ENCODE measurements at places on chromosomes 12 and 14.

DNA sequence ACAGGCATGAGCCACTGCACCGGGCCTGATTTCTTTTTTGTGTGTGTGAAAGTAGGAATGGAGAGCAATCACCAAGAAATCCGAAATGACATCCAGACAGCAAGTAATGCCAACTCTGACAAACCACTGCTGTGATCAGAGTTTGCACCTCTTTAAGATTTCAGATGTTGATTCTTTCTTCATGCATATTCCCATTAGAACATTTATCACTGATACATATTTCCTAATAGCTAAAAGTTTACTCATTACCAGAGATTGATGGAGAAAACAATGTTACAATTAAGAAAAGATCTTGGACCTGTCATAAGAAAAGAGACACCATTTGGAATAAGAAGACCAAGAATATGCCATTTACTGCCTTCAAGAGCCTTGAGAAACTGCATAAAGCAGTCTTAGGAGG lies 217.0 kb upstream of the MGAT4C start:
- no peak for DNase-seq

- DNase-seq, result no peak
Measured at GRCh38 chr12:2236506-2237294, 183.9 kb downstream of the CACNA1C start.

GRCh38 chr12:66195242-66195641 lies 6.2 kb downstream of the IRAK3 start:
- no peak for DNase-seq

DNA sequence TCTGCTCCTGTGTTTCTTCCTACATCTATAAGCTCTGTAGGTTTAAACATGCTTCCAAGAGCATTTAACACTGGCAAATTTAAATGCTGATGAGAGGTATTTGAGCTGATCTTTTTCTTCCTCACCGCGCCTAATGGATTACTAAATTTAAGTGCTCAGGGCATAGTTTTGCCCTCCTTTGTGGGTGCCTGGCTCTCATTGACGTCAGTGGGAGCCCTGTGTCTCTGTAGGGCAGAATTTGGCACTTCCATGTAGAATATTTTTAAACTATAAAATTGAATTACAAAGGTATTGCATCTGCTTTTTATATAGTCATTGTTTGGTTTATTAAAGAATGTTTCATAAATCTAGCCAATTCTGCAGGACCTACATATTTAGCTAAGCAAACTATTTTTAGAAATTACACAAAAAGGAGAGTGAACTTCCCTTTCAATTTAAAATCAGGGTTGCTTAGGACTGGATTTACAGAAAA lies 444.8 kb downstream of the AEBP2 start:
- DNase-seq, result no peak

DNA sequence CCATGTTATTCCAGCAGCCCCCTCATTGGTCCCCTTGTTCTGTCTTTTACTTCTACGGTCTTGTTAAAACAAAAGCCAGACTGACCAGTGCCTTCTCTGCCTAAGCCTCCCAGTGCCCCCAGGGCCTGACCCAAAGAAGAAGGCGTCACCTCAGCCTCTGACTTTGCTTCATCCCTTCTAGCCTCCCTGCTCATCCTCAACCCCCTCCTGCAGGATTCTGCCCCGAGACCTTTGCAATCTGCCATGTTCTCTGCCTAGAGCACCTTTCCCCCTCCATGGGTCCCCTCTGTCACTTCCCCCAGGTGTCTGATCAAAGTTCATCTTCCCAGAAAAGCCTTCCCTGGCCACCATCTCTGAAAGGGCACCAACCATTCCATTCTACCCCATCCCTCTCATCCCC lies 7.9 kb upstream of the RBM19 start:
- DNase-seq, result no peak

DNA sequence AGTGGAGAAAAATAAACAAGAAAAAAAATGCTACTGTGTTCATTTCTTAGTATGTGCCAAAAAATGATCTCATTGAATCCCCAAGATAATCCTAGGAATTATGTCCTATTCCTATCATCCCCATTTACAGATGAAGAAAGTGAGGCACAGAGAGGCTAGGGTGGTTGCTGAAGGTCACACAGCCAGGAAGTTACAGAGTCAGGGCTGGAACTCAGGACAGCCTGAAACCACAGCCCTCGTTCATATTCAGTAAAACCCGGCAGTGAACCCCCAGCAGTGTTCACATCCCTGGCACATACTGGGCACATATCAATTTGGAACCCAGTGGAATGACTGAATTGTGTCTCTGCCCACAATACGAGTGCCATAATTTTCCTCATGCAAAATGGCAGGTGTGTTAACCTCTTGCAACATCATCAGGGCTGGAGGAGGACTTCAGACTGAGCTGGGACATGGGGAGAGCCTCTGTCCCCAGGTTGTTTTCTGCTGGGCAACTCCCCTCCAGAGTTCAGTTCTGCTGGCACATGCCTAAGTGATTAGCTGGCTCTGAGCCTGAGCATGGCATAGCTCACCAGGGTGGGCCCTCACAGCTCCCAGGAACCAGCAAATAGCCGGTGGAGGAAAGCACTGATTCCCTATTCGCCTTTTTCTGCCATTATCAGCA lies 2.0 kb upstream of the PPP1CC start:
- DNase-seq, result no peak

GRCh38 chr14:94850309-94851211 lies 80.6 kb upstream of the GSC start:
- no peak for DNase-seq

DNA sequence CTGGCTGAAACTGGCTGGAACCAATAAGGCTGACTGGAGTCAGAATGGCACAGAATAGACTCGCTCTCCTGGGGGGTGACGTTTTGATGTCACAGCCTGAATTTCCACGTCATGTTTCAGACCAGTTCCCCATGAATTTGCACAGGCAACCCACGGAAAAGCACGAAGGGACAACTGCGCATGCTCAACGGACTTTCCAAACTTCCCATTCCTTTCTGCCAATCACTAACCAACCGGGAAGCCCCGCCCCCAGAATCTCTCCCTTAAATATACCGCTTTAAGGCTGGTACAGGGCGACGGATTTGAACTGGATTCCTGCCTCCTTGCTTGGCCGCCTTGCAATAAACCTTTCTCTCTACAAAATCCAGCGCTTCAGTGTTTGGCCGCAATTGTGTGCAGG lies 434.7 kb downstream of the APAF1 start:
- no peak for DNase-seq

- DNase-seq, result no peak
Measured at GRCh38 chr12:1801303-1801975, 18.9 kb upstream of the LRTM2 start.

- no peak for DNase-seq
Measured at GRCh38 chr12:1907652-1908611, 10.5 kb downstream of the CACNA2D4 start.

DNA sequence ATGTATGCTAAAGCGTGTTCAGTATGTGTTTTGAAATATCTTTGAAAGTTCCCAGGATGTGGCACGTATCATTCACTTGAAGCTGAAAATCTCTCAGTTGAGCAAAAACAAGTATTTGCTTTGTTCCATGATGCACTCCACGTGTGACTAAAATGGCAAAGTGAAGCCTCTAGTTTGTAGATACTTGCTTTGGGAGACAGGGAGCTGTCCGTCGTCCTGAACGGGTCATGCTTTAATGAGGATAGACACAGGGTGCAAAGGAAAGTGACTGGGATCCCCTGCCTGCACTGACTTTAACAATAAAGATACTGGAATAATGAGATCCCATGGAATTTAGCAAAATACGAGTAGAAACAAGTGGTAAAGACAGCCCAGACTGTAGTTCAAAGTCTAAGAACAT lies 991.4 kb downstream of the NRXN3 start:
- DNase-seq, result no peak

DNA sequence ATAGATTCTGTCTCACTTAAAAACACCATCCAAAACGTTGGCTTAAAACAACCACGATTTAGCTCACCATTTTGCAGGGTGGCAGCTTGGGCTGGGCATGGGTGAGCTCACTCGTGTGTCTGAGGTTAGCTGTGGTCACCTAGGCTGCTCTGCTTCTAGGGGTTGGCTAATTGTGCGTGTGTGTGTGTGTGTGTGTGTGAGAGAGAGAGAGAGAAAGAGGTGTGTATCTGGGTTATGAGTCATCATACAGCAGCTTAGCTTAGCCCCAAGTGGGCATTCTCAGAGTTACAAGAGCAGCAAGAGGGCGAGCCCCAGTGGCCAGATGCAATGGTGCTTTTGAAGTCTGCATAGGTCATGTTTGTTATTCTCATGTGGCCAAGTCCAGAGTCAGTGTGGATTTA lies 6.0 kb downstream of the FBXW8 start:
- no peak for DNase-seq

DNA sequence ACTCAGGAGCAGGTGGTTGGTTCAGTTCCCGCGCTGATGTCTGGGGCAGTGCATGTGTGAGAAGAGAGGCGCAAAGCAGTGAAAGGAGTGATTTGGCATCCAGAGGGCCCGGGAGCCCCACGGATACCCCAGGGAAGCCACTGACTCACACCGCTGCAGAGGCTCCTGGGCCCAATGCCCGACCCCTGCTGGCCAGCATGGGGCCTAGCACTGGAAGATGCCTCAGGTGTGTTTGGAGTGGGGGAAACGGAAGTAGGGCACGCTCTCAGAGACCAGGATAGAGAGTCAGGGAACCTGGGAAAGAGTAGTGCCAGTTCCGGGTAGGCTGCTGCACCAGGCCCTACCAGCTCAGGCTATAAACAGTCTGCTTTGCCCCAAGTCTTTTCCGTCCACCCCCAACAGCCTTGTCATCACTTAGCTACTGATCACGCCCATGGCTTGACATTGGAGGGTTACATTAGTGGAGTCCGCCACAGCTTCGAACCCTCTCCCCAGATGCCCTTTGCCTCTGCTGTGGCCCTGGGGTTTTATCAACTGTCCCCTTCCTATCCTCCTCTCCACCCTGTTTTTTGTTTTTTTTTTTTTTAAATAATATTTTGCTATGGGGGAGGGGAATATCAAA lies 9.5 kb upstream of the CSAD start:
- no peak for DNase-seq

DNA sequence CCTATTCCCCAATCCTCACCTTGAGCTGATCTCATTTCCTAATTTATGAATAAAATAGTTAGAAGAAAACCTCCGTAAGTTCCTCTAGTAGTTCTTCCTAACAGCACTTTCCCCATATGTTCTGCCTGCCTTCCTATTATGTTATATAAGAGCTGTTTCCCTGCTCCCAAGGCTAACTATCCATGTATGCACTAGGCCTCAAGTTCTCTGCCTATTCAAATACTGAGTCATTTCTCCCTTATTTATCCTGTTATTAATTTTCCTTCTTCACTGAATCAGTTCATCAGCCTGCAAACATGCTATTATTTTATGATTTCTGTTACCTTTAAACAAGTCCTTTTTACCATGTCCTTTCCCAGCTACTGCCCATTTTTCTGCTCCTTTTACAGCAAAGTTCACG lies 164.1 kb downstream of the EPS8 start:
- no peak for DNase-seq

GRCh38 chr14:41749429-41749828 lies 142.8 kb downstream of the LRFN5 start:
- DNase-seq, result no peak

DNA sequence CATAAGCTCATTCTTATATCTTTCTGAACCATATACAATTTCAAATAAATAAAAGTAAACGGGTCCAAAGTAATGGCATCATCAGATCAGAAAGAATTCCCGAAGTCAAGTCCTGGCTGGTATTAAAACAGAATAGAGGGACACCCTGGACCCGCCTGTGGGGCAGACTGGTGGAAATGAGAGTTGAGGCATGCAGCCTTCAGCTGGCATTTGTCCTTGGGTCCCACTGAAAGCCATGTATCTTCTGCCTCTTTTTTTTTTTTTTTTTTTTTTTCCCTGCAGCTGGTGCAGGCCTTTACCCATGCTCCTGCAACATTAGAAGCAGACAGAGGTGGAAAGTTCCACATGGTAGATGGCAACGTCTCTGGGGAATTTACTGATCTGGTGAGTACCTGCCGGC lies 9.9 kb downstream of the AHSA1 start:
- DNase-seq, result no peak

DNA sequence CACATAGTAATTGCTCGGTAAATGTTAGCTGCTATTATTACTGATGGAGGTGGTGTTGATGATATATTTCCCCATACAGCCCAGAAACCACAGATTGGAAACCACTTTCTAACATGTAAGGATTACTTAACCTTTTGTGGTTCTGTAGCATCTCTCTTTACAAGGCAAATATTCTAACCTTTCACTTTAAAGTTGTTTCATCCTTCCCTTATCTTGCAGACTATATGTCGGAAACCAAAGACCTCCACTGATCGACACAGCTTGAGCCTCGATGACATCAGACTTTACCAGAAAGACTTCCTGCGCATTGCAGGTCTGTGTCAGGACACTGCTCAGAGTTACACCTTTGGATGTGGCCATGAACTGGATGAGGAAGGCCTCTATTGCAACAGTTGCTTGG lies 75.8 kb downstream of the FRMD6 start:
- DNase-seq, result no peak

GRCh38 chr14:30558362-30558674 lies 640 bp upstream of the G2E3 start:
- DNase-seq, result no peak

- DNase-seq, result peak; percentile 21
Measured at GRCh38 chr14:36091096-36091495, 85.4 kb downstream of the PTCSC3 start.

Data from NCI-H2081 (cell line).